ENCODE measurements at places on chromosomes 13 and 19. TPM values are rescaled to one million over a fixed set of nuclear protein-coding genes. Genes with fewer than 3 reads are reported as not detected.

GRCh38 chr13:75264611-75265010 lies 217.4 kb downstream of the TBC1D4 start:
- no peak for DNase-seq

DNA sequence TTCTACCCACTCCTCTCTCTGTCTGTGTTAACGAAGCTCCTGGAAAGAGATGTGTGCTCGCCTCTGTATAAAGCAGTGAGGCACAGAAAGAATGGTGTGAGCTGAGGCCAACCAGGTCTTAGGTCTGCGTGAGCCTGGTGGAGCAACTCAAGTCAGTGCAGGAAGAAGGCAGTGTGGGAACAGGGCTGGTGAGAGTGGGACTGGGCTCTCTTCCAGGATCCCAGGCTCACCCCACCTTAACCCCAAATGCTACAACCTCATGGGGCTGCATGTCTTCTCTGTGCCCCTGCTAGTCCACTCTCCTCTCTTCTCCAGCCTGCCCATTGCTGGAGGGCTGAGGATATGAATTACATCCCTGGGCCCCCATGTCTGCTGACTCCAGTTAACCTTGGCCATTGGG lies 127.4 kb downstream of the DCT start:
- DNase-seq, result no peak

DNA sequence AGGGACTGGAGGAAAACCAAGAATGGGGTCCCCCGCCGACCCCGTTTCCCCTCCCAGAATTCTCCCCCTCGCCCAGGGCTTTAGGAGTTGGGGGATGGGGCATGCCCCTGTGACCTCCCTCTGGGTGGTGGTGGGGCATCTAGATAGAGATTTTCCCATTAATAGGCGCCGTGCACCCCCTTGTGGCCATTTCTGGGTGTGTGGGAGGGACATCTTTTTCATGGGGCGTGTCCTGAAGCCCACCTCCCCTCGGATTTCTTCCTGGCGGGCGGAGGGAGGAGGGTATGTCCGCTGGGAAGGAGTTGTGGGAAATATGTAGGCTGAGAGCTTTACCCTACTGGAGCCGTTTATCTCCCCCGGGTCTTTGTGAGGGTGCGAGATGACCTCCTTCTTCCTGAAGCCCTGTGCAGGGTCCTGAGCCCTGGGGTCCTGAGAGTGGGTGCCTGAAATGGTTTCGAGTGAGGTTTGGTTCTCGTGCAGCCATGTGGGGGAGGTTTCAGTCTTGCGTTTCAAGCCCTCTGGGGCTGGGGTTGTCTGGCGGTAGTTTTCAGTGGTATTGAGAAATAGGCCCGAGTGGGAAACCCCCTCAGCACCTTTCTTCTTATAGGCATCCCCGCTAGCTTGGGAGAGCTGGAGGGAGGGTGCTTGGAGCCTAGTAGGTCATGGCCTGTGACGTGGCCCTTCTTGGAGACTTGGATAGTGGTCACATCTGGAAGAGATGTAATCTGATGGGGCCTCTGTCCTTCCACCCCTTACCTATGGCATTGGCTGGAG lies 1.0 kb downstream of the PRMT1 start:
- no peak for DNase-seq

- DNase-seq, result no peak
Observed at GRCh38 chr19:57280962-57281400, 696 bp downstream of the ZNF460 start.

GRCh38 chr19:41617941-41618730 lies 8.7 kb downstream of the CEACAM4 start:
- no peak for DNase-seq

DNA sequence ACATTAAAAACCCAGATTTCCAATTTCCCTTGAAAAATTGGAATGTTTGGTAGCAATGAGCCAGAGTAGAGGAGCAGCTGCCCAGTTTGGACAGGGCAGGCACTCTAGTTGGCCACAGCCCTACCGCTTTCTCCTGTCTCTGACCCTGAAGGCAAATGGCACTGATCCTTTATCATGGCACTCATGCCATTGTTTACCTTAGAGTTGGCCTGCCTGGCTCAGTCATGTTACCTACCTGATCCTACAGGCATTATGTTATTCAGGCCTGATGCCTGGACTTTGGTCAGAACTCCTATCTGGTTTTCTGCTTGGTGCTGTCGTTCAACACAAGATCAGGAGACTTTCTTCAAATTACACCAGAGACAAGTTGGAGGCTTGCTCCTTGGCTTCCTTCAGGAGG lies 24.9 kb upstream of the TDRD3 start:
- DNase-seq, result no peak

- no peak for DNase-seq
Observed at GRCh38 chr19:50510121-50510670, 795 bp downstream of the JOSD2 start.

GRCh38 chr19:45442408-45442777 lies 18.7 kb upstream of the ERCC1 start:
- DNase-seq, result no peak

DNA sequence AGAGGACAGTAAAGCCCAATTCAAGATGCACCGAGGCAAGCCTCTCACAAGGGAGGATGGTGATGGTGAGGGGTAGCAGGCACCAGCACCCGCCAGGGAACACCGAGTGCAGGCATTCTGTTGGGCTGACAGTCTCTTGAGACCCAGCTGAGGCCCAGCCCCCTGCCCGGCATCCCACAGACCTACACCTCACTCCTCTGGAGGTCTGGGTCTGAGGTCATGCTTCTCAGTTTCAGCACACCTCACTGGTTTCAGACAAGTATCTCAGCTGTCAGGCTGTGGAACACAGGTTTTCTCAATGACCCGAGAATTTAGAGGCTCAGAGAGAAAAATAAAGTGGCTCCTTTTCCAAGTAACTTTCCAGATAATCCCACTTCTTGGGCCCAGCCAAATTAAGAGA lies 27.7 kb upstream of the EPHX3 start:
- DNase-seq, result no peak

DNA sequence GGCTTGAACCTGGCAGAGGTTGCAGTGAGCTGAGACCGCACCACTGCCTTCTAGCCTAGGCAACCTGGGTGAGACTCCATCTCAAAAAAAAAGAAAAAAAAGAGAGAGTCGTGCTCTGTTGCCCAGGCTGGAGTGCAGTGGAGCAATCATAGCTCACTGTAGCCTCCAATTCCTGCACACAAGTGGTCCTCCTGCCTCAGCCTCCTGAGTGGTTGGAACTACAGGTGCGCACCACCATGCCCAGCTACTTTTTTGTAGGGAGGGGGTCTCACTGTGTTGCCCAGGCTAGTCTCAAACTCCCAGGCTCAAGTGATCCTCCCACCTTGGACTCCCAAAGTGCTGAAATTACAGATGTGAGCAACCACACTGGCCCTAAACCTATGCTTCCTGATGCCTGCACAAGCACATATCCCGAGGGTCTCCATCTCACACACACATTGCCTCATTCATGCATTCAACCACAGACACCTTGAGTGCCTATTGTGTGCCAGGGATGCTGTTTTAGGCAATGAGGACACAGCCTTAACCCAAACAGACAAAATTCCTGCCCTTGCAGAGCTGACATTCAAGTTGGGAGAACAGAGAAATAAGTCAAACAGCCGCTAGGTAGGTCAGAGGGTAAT lies 2.2 kb downstream of the ANGPTL6 start:
- DNase-seq, result no peak

- DNase-seq, result no peak
Observed at GRCh38 chr13:50730496-50731351, 112.8 kb downstream of the DLEU7 start.

- no peak for DNase-seq
Observed at GRCh38 chr13:43356567-43356966, 333.2 kb downstream of the DNAJC15 start.

- DNase-seq, result no peak
Observed at GRCh38 chr13:106537521-106537920, 2.1 kb upstream of the EFNB2 start.

- no peak for DNase-seq
Observed at GRCh38 chr19:31439270-31439573, 90.0 kb upstream of the TSHZ3 start.

DNA sequence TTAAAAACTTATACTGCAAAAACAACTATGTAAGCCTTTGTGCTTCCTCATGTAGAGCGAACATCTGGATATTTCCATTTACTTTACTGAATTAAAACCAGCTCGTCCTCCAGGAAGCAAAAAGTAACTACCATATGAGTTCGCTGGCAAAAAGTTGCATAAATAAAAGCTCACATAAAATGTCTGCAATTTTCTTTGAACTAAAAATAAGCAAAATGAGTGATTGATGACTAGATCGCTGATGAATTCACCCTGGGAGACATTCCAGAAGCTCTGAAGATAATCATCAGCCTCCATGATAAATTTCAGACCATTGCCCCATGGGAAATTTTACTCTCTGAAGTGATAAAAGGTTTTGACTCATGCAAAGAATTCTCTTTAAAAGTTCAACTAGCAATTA lies 67.3 kb upstream of the SACS start:
- DNase-seq, result no peak

DNA sequence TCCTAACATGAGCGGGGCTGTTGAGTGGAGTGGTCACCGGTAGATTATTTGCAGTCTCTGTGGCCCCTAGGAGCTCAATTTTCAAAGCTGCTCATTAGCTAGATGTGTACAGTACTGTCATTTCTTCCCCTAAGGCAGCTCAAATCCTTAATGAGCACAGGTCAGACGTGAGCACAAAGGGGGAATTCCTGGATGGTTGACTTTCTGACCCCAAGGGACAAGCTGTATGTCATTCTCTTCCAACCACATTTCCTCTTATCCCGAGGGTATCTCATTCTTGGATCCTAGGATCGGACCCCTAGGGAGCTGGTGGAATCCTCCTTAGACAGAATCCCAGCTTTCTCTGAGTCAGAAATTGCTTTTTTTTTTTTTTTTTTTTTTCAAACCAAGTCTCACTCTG lies 5.7 kb upstream of the OR7G3 start:
- no peak for DNase-seq

GRCh38 chr13:113298043-113298945 lies 1.3 kb downstream of the LAMP1 start:
- no peak for DNase-seq

- no peak for DNase-seq
Observed at GRCh38 chr13:100767192-100767591, 92.6 kb upstream of the TMTC4 start.

GRCh38 chr13:108813587-108814170 lies 184.3 kb downstream of the MYO16 start:
- DNase-seq, result no peak

GRCh38 chr19:6020972-6021805 lies 43.2 kb upstream of the RANBP3 start:
- no peak for DNase-seq

GRCh38 chr13:24202215-24202614 lies 41.7 kb downstream of the SPATA13 start:
- no peak for DNase-seq

GRCh38 chr13:28128926-28129325 lies 9.4 kb upstream of the PAN3 start:
- no peak for DNase-seq

- DNase-seq, result no peak
Observed at GRCh38 chr13:27960362-27961226, 8.5 kb downstream of the CDX2 start.

GRCh38 chr13:45280751-45281634 lies 60.0 kb downstream of the TPT1 start:
- DNase-seq, result peak; percentile 73

- no peak for DNase-seq
Observed at GRCh38 chr13:76717092-76717491, 169.1 kb downstream of the KCTD12 start.

DNA sequence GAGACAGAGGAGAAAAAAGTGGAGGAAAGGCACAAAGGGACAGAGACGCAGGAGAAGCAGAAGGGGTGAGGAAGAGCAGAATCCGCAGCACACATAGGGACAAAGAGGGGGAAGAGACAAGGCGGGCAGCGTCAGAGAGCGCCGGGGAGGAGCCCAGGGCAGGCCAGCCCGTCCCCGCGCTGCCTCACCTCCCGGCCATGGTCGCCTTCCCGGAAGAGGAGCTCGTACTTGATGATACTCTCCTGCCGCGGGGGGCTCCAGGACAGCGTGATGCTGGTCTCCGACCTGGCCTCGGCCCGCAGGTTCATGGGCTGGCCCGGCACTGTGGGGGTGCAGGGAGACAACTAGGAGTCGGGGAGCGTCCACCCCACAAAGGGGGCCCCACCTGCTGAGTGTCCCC lies 100.6 kb downstream of the PTPRS start:
- no peak for DNase-seq

GRCh38 chr19:3257071-3257470 lies 32.6 kb downstream of the CELF5 start:
- DNase-seq, result no peak

DNA sequence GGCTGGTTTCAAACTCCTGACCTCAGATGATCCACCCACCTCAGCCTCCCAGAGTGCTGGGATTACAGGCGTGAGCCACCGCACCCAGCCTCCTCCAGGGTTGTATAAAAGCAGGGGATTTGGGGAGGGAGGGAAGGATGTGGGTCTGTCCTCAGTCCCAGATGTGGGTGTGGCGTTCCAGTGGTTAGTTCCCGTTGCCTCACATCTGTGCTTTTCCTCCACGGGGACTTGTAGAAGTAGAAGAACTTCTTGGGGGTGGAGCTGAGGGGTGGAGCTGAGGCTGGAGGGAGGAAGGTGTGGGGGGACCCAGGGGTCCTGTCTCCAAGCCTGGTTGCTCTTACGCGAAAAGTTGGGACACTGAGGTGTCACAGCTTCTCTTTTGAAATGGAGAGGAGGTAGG lies 514 bp upstream of the MCEMP1 start:
- DNase-seq, result no peak

The HCST gene
- total RNA-seq, result not detected

The ZNF235 gene
- total RNA-seq, result 6.6 TPM

The SIGLEC5 gene
- total RNA-seq, result not detected

The ERICH4 gene
- not detected for total RNA-seq

The CCDC194 gene
- total RNA-seq, result not detected

The PBX4 gene
- not detected for total RNA-seq

The HSD11B1L gene
- 116 TPM for total RNA-seq

The ATP12A gene
- total RNA-seq, result not detected

The WIZ gene
- 90.4 TPM for total RNA-seq

The VAV1 gene
- 4.4 TPM for total RNA-seq

The KLK10 gene
- total RNA-seq, result 1.6 TPM
